AG04450 (cell line): ENCODE measurements at places on chromosomes 11 and 22.

DNA sequence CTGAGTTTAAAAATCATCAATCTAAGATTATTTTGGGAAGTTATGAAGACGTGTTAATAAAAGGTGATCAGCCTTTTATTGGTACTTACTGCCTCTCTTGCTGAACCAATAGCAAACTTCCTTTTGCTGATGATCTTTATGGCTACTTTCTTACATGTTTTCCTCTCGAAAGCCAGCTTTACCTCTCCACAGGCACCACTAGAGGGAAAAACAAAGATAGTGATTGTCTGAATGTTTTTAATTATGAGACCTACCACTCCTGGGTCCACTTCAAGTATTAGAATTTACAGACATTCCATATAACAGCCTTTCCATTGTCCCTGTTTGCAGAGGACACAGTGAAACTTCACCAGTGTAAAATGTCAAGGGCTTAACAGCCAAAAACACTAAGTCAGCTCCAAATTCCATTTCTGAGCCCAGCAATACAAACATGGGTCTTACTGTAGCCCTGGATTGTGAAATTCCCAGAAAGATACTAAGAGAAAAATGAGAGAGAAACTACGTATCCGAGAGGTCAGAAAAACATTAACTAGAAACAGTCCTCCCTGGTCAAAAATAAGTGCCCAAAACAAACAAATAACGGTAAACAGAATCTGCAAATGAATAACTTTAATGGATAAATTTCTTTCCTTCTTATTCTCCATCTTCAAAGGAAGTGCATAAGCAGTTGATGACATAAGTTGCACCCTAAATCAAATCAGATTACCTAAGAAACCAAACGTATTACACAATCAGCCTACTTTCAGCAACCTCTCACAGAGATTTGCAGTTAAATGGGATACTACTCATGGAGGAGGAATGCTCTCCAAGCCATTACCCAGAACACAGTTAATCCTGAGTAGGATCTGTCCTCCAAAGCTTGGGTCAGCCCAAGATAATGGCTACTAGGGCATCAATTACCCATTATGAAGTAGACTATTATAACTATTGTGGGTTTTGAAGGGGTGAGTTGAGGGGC, 29.5 kb downstream of the CHEK2 start:
- DNase-seq = peak; percentile 89

DNA sequence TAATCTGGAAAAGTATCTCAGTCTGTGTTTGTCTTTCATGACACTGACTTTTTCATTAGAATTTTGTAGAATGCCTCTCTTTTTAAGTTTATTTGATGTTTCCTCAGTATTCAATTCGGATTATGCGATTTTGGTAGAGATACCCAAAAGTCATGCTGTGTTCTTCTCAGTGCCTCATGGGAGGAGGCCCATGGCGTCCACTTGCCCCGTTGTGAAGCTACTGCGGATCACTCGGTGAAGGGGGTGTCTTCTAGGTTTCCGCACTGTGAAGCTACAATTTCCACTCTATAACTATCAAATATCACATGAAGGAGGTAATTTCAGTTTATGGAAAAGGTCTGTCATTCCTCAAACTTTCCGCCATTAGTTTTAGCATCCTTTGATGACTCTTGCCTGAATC, 794.0 kb downstream of the TBC1D22A start:
- DNase-seq = no peak

DNA sequence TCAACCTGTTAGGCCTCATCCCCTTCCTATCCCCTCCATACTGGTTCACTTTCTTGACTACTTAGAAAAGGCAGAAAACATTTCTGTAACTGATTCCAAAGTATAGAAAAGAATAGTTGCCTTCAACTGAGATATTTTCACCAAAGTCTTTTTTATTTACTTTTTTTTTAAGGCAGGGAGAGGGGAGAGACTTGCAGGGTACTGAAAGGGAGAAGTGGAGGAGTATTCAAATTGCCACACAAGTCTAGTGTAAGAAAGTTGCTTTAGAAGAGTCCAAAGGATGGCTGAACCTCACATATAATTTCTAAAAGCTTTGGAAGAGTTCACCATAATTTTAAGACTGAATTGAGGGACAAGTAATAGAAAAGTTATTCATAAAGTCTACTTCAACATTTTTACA, 6.3 kb downstream of the PHF21A start:
- no peak for DNase-seq

- DNase-seq = no peak
Observed at GRCh38 chr11:46119352-46120216, 1.7 kb downstream of the PHF21A start.

DNA sequence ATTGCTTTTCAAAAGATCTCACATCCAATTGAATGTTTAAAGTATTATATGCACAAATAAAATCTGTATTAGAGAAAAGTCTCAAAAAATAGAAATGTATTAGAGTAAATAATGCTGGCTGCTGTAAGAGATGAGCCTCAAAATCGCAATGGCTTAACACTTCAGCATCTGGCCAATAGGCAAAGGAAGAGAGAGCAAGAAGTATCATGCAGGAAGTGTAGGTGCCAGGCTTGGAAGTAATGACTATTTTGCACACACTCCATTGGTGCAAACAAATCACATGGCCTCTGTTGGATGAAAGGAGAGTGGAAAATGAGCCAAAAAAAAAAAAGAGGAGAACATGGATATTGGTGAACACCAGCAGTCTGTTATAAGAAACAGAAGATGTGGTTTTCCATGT, 193.0 kb upstream of the E2F8 start:
- no peak for DNase-seq

GRCh38 chr22:24076091-24076867, 65.2 kb downstream of the CABIN1 start:
- DNase-seq = no peak

- DNase-seq = no peak
Observed at GRCh38 chr11:67436459-67437081, 912 bp downstream of the PTPRCAP start.

- DNase-seq = no peak
Observed at GRCh38 chr11:6925636-6926207, 504 bp upstream of the ZNF215 start.

DNA sequence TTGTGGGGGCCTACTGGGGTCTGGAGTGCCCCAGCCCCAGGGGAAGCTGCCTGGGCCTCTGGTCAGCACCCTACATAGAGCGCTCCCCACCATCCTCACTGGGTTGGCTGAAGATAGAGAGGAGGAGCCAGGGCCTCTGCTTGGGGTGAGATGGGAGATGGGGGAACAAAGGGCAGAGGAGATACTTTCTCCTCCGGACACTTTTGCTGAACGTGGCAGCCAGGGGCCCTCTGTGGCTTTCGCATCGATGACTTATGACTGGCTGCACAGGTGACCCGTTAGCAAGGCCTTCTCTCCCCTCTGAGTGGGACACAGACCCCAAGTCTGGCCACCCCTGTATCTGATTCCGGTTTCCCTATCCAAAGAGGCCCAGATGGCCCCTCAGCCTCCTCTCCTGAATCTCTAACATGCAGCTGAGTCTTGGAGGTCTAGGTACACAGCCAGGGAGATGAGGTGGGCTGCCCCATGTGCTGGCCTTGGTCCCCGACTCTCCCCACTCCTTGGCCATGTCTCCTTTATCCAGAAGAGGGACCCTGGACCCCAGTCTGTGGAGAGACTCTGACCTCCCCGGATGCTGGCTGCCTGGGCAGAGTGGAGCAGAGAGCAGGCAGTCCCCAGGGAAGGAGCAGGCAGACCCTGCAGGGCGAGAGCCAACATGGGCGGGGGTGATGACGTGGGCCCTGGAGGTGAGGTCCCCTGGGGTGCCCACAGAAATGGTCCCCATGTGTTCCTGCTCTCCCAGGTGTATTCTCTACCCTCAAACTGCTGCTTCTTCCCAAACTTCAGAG, 59.3 kb upstream of the NECTIN1 start:
- no peak for DNase-seq

DNA sequence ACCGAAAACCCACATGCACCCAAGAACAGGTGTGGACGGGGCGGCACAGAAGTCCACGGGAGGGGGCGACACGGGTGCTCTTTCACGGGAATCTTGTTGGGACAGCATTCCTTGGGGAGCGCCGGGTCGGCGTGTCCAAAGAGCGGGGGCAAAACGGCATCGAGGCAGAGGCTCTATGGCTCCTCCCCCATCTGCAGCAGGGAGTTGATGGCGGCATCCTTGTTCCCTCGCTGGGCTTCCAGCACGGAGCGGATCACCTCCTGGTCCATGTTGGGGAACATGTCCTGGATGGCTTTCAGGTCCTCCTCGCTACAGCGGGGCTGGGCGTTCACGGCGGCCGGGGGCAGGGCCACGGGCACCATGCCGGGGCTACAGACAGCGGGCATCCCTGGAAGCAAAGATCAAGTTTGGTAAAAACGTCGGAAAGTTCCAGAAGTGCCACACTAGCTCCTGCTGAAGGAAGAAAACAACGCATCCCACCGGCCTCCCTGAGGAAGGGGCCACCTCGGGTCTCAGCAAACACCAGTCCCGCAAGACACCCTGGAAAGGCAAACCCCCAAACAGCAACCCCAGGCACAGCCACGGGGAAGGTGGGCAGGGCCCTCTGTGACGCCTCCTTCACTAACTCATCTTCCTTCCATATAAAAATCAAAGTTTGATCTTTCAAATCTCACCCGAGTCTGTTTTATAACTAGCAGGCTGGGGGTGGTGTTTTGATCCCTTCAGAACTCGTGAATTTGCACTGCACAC, 32.4 kb downstream of the TOLLIP start:
- no peak for DNase-seq

- DNase-seq = no peak
Observed at GRCh38 chr22:42270176-42270509, 310 bp downstream of the TCF20 start.

GRCh38 chr11:128324531-128325141, 262.7 kb downstream of the ETS1 start:
- DNase-seq = no peak

DNA sequence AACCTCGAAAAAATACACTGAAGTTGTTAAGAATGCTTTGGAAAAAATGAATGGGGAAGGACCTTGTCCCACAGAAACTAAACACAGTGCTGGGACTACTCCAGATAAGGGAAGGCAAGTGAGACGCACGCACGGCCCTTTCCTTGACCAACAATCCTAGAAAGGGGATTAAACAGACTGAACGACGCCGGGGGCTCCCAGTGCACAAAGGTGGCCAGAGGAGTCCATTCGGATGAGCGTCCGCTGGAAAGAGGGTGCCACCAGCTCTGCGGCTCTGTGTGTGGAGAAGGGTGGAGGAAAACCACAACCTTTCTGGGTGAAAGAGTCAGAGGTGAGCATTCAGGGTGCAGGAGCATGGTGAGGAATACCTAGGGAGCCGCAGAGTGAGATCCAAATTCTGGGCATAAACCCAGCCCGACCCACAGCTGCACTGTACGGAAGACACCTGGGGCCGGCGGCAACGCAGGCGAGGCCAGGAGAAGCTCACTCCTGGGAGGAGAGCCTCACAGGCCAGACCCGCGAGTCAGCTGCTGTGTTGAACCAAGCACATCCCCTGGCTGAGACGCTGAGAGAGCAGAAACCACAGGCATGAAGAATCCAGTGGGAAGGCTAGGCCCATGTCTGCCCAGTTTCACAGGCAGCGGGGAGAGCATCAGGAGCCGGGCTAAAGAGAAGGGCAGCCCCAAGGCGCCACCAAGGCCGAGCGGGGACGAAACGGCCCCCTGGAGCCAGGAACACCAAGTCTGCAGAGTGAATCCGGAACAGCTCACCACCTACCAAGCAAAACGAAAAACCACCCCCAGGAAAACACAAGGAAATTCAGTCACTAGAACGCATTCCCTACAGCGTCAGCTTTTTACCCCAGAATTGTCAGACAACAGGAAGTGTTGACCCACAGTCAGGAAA, 177.1 kb downstream of the BRD1 start:
- DNase-seq = no peak

DNA sequence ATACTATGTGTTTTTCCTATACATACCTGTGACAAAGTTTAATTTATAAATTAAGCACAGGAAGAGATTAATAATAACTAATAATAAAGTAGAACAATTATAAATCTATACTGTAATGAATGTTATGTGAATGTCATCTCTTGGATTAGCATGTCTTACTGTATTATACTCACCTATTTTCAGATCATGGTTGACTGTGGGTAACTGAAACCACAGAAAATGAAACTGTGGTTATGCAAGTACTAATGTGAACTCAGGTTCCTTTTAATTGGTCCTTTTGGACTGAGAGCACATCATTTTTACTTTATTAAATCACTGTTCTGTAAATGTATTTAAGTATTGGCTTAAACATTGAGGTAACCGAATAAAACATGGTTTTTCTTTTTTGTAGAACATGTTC, 108.8 kb downstream of the PPP6R3 start:
- no peak for DNase-seq

- no peak for DNase-seq
Observed at GRCh38 chr11:45518833-45519535, 146.4 kb downstream of the CHST1 start.
